Tibial nerve (tissue), 4 donors: ENCODE measurements at places on chromosomes 4 and X. TPM values are rescaled to one million over a fixed set of nuclear protein-coding genes. Genes with fewer than 3 reads are reported as not detected.
A peak's percentile ranks its signal among the peaks of the same experiment; 100 is the strongest.

GRCh38 chr4:23290656-23291055 is 597.9 kb downstream of the GBA3 start:
- H3K4me3 ChIP-seq, result no peak overlapping the region
- no peaks in the 10 kb centered on the region for H3K27me3 ChIP-seq
- no peak overlapping the region for H3K27ac ChIP-seq
- no peaks in the 10 kb centered on the region for H3K4me1 ChIP-seq
- DNase-seq, result no peak

DNA sequence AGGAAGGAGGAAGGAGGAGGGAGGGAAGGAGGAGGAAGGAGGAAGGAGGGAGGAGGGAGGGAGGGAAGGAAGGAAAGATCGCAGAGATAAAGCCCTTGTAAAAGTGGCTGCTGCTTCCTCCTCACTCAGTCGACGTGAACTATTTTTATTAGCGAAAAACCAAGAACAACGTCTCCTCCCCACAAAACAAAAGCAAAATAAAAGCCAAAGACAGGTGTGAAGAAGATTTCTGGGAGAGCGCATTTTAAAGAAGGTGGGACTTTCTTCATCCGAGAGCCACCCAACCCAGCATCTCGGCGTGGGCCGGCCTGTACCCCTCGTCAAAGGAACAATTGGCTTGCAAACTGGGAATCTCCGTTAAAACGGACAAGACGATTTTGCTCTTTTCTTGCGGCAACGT is 40.7 kb upstream of the ASMTL start:
- no peak overlapping the region for H3K4me3 ChIP-seq
- H3K27ac ChIP-seq, result peak overlapping the region; percentile 40
- H3K36me3 ChIP-seq, result no peaks in the 10 kb centered on the region

SLC7A11 gene
- 0.21 TPM for total RNA-seq

PKD2 gene
- 93.7 TPM for total RNA-seq

ARX gene
- not detected for total RNA-seq
